ENCODE measurements at places on chromosomes 7 and 10.

DNA sequence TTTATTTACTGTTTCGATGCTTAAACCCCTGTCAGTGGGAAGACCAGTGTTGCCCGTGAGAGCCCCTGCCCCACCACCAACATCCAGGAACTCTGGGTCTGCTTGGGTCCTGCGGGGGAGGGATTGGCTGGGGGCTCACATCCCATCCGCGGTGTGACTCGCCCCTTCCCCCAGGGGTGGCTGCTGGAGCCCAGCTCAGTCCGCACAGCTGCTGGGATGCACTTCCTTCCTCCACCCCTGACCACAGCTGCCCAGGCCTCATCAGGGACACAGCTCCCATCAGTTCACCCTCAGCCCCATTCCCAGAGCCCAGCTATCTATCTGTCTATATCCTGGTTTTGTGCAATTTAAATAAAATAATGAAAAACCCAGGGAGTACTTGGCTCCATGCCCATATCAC is 54.5 kb downstream of the JAKMIP3 start:
- no peak for DNase-seq

- DNase-seq = peak; percentile 99
These were observed 84.3 kb downstream of the CD36 start for GRCh38 chr7:80722616-80723195.

- peak; percentile 56 for DNase-seq
These were observed 2.0 kb upstream of the GTPBP4 start for GRCh38 chr10:986137-986825.

GRCh38 chr7:87231711-87232110 is 12.2 kb upstream of the TMEM243 start:
- DNase-seq = no peak

DNA sequence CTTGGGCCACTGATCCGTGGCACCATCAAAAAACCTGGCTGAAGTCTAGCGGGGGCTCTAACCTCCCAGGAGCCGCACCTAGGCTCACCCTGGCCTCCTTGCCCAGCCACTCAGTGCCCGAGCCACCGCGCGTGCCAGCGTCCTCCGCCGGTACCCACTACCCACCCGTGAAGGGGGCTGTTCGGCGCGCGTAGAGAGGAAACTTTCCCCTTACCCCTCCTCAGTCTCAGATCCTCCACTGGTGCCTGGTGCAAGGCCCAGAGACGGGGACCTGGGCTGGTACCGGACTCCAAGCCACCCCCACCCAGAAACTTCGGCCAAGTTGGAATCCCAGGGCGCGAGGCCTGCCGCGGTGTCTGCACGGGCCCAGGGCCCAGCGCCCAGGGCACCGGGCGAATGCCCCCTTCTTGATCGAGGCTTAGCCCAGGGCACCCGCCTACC is 3.5 kb upstream of the EBF3 start:
- DNase-seq = no peak

DNA sequence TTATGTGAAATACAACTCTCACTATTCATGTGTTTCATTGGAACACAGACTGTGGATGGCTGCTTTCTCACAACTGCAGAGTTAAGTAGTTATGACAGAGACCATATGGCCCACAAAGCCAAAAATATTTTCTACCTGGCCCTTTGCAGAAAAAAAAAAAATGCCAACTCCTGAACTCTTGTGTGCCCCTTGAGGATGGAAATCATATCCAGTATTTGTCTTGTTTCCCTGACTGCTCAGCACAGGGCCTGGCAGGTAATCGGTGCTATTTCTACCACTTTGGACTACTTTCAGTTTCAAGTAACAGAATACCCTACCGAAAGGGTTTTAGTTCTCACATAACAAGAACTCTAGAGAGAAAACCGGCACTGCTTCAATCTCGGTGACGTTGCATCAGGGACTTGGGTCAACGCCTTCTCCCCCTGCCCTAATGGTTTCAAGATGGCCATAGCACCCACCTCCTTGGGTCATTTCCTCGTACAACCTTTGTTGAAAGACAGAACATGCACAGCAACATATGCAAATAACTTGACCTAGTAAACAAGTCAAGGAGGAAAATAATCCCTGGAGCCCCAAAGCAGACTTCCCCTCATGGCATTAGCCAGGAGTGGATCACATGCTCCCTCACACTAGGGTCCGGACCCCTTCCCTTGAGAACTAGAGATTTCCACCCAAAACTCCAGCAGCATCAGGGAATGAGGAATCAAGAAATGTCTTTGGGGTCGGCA is 11.8 kb upstream of the GPNMB start:
- no peak for DNase-seq

- no peak for DNase-seq
These were observed 91.7 kb downstream of the CCDC3 start for GRCh38 chr10:12909836-12910185.

DNA sequence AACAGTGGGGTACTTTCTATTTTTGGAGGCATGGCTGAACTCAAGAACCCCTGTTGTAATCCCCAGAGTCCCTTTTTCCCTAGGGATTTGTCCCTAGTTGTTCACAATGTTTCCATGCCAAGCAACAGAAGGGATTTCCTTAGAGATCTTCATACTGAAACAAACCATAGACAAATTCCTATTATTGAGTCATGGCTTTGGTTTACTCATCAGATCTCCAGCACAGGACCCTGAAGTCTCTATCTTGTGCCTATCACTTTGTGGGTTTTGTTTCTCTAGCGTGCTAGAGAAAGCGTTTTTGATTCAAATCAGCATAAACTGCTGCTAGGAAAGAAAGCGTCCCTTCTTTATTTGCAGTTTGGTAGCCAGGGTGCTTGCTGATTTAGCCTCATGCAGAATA is 165.0 kb downstream of the BAMBI start:
- peak; percentile 63 for DNase-seq

GRCh38 chr10:51010977-51011376 is 63.3 kb upstream of the PRKG1 start:
- no peak for DNase-seq

DNA sequence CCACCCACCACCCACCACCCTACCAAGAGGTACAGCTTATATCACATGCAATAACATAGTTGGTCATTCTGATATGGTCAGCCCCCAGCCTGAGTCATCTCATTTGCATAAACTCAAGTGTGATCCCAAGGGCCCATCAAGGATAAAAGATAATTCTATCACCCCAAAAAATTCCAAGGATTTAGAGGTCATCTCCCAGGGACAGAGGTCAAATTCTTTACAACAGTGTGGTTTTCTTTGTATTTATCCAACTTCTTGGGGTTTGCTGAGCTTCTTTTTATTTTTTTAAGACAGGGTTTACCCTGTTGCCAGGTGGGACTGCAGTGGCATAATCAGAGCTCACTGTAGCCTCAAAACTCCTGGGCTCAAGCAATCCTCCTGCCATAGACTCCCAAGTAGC is 9.4 kb upstream of the GTPBP10 start:
- DNase-seq = no peak

DNA sequence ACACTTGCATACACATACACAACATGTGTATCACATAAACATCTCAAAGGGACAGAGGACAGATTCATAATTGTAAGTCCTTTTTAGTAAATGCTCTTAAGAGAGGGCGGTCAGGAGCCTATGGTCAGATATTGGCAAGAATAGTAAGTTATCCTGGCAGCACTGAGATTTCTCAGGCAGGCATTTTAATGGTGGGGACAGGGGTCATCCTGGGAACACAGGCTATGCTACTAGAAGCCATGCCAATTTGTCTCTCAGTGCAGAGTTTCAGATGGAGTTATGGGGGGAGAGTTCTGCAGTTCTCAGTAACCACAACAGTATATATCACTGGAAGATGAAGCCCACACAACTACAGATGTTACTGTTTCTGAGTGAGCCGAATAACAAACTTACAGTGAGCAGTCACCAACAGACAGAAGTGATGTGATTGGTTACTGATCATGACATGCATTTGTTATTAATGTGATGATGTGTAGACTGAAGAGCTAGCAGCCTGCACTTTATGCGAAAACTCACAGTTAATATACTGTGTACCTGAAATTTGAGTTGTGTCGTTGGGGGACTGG is 16.4 kb downstream of the ZNF487 start:
- DNase-seq = no peak

DNA sequence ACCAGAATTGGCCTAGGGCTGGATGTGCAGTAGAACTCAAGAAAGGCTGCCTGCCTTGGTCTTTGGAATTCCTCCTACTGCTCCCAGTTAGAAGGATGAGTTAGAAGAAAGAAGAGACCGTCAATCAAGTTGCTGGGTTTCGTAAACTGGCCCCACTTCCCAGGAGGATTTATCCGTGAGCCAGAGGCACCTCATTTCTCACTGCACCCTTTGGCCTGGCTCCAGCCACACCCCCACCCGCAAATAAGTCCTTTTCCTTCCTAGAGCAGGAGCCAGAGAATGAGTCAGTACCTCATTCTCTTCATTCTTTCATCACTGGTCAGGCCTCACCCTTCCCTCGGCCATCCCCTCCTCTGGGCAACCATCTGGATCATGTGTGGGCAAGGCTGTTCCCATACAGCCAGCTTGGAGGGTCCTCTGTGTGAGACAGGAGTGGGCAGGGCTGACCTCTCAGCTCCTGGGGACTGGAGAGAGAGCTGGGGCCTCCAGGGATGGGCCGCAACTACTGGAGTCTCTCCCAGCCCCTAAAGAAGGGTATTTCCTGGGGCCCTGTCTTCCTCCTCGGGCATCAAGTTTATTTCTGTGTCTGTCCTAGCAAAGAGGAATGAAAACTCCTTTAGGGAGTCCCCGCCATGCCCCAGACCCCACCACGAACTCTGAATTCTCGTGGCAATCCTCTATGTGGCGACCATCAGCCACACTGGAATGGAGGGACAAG is 87.2 kb upstream of the DUSP5 start:
- DNase-seq = peak; percentile 98

GRCh38 chr7:14843755-14844154 is 58.8 kb downstream of the DGKB start:
- DNase-seq = no peak

- peak; percentile 13 for DNase-seq
These were observed 386.6 kb downstream of the SH2D4B start for GRCh38 chr10:80924063-80924952.

GRCh38 chr7:33716581-33717477 is 188.5 kb upstream of the BMPER start:
- DNase-seq = peak; percentile 27

- no peak for DNase-seq
These were observed 233.9 kb upstream of the CACNA2D1 start for GRCh38 chr7:82677493-82677892.

DNA sequence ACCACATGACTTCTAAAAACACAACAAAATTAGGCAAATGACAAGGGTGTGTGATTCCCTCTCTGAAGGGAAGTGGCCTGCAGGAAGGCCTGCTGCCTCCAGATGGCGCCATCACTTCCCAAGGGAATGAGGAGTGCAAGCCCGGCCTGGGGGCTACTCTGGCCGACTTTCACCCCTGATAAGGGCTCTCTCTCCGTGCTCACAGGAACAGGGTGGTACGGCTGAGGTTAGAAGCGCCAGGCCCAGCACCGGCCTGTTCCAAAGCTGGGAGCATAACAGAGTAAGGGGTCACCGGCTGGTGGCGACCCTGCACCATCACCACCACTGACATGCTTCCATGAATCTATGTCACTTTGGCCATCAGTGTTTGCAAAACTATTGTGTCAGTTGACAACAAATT is 13.1 kb downstream of the RBP3 start:
- DNase-seq = peak; percentile 14

DNA sequence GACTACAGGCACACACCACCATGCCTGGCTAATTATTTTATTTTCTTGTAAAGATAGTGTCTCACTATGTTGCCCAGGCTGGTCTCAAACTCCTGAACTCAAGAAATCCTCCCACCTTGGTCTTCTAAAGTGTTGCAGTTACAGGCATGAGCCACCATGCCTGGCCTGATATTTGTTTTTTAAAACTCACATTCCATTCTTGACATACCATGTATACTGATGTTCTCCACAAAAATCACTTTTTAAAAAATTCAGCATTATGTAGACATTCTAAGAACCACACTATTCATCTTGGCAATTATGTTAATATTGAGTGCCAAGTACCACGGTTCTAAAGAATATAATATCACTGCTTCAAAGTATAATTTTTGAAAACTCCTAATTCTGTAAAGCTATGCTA is 43.5 kb downstream of the IDE start:
- DNase-seq = no peak

- DNase-seq = no peak
These were observed 822.7 kb downstream of the PCDH15 start for GRCh38 chr10:53978301-53978700.

DNA sequence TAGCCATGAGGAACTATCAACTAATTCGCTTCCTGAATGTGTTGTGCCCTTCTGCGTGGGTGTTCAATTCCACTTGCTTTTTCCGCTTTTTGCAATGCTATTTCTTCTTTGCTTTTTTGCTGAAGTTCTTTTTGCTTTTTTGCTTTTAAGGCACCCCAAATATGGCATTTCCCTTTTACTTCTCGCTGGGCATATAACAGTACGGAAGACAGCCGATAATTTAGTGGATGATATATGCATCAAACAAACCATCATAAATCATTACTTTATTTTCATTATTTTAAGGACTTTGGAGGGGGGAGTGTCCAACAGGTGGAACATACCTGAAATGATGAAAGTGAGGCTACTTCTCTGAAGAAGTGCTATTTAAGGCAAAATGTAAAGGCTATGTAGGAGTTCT is 277.0 kb upstream of the MTPN start:
- no peak for DNase-seq

DNA sequence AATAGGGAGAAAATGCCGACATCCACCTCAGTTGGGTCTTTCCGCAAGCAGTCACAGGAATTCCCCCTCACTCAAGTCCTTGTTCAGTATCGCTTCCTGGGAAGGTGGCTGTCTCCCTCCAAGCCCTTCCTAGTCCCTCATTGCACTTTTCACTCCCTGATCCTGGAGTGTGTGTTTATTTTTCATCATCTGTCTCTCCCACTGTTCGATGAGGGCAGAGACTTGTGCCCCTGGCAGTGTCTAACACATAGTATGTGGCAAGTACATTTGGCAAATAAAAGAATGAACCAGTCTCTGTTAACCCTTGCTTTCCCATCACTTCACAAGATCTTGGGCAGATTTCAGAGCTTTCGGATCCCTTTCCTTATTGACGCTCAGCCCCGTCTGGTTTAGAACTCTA is 24.0 kb upstream of the CACUL1 start:
- DNase-seq = no peak

DNA sequence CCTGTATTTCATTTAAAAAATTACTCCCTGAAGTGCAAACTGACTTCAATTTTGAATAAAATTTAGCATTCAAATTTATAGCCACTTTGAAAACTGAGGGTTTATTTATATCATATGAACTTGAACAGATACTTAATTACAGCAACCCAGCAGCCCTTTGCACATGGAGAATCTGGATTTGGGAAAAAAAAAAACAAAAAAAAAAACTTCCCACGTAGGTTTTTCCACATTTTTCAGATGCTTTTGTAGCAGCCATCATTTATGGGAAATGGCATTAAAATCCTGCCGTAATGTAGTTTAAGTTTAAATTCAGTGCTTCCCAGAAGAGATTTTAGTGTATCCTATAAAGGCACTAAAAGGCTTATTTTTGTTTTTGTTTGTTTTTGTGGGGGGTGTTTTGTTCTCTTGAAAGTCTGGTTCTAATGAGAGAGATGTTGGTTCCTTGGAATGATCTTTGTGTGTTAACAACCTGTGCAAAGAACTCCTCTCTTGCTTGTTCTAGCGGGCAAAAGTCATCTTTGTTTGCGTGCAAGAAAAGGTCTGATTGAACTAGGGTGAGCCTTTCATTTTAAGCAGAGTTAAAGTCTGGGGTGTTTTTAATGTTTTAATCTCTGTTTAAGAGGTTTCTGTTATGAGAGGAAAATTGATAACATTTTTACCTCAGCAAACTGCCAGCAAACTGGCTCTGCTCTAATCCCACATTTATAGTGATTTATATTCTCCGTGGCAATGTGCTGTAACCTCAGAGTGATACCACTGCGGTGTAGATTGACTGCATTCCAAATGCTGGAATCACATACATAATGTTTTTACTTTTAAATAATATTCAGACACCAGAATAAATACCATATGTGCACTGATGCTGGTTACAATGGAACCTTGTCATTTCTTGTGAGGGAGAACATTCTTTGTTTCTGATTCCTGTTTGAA is 105.5 kb downstream of the WNT2 start:
- peak; percentile 25 for DNase-seq

Data from HFFc6 (cell line).